Ammon's horn (tissue), 1 donor: ENCODE measurements at places on chromosomes 5 and 9.

- no peak for DNase-seq
Observed at GRCh38 chr9:80797101-80797829, 892.1 kb downstream of the TLE1 start.

DNA sequence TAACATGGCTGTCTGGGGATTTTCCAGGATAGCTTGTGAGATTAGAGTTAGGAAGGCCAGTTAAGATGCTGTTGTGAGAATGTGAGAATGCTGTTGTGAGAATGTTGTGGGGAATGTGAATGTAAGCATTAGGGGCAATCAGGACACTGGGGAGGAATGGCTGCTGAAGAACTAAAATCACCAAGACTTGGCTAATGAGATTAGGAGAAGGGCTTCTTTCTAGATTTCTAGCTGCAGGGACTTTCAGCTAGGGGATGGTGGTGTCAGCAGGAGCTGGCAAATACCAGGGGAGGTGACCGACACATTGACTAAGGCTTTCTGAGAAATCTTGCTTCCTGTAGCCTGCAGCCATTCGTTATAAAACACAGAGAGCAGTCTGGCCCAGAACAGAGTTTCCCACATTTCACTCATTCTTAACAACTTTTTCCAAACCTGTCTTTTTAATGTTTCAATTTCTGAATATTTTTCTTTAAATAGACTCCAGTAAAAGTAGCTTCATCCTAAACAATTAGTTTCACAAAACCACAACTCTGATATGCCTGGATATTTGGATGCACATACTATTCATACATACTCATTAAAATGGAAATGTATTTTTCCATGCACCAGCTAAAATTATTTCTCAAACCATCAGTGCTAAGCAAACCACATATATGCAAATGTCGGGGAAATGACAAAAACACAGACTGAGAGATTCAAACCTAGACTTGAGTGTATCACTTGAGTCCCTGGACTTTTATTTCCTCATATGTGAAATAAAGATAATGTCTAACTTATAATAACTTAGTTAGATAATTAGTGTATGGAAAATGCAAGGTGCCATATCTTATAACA lies 89.3 kb upstream of the TNC start:
- no peak for DNase-seq

DNA sequence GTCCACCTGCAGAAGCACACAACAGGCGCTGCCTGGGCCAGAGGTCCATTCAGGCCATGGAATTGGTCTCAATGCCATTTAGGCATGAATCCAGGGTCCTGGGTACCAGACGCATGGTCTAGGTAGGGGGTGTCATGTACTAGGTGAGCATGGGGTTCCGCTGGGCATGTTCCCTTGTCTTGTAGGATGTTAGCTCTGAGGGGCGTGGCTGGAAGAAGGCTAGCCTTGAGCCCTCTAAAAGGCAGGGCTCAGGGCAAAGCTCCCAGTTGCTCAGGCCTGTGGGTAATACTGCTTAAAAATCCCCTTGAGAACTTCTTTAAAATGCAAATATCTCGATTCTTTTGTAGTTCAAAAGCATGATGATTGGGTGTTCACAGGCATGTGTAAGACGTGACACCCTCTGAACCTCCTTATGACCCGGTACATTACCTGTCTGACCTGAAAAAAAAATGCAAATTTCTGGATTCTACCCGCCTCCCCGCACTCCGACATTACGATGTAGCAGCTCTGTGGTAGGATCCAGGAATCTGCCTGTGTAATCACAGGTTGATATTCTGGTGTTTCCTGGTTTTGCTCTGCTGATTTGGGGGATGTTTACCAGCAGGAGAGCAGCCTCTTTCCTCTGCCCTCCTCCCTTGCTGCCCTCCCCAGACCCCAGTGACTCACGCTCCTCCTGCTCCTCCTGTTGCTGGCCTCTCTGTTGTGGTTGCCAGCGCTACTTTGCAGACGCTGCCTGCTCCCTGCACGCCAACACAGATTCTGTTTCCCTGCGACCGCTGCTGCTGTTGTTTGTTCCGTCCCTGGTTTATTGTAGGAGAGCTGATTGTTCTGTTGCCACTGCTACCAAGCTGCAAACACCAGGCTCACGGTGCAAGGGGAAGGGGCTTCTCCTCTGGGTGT lies 5.7 kb downstream of the TMC1 start:
- peak; percentile 91 for DNase-seq

GRCh38 chr9:76638001-76638400 lies 126.2 kb upstream of the PCA3 start:
- no peak for DNase-seq

- DNase-seq = no peak
Observed at GRCh38 chr5:118325931-118326330, 662.4 kb downstream of the DTWD2 start.

GRCh38 chr5:113678924-113679575 lies 165.6 kb downstream of the YTHDC2 start:
- peak; percentile 79 for DNase-seq

GRCh38 chr9:113436728-113437515 lies 26.4 kb downstream of the C9orf43 start:
- DNase-seq = no peak

DNA sequence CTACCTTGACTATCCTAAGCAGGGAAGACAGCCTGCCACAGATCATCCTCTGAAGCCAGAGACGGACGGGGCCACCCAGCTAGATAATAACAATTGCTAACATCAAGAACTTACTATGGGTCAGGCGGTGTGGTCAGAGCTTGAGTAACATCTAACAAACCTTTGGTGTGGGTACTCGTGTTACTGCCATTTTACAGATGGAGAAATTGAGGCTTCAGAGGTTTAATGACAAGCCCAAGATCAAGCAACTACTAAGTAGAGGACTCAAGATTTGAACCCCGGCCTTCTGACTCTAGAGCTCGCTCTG lies 16.7 kb upstream of the ARSI start:
- DNase-seq = no peak

- no peak for DNase-seq
Observed at GRCh38 chr9:98402019-98402840, 146.8 kb upstream of the TBC1D2 start.

DNA sequence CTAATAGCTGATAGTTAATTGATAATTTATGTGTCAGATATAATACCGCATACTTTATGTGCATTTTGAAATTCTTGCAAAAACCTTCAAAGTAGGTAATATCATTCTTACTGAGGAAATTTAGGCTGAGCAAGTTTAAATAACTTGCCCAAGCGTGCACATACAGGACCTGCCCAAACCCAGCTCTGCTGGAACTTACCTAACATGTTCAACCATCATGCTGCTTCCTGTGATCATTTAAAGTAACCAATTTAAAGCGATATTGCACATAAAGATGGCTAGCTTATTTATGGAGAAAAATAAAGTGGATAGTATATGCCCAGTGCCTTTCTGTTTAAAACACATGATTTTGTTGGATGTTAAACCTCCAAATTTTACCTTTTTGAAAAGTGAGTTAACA lies 4.3 kb downstream of the FAM174A start:
- DNase-seq = no peak

GRCh38 chr5:7871653-7872052 lies 2.7 kb downstream of the MTRR start:
- DNase-seq = no peak

DNA sequence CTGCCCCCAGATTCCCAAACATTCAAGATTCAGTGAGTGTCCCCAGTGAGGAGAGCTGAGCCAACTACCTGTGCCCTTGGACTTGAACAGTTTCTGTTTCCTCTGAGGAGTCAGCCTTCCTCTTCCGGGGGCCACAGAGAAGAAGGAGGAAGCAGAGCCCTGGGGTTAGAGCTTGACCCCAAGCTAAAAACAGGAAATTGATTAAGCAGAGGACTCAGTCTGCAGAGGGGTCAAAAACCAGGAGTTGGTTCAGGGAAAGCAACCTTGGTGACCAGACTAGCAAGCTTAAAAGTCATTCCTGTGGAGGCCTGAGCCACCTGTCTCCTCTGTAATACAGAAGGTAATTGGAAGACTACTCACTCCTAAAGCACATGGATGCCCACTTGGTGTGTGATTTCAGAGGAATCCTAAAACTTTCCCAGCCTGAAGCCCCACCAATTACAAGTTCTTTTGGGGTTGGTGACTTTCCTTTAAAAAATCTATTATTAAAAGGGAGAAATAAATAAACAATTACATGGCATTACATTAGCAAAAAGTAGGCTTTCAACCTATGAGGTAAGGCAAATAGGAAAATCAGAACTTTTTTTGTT lies 64.2 kb upstream of the SELENOP start:
- no peak for DNase-seq

DNA sequence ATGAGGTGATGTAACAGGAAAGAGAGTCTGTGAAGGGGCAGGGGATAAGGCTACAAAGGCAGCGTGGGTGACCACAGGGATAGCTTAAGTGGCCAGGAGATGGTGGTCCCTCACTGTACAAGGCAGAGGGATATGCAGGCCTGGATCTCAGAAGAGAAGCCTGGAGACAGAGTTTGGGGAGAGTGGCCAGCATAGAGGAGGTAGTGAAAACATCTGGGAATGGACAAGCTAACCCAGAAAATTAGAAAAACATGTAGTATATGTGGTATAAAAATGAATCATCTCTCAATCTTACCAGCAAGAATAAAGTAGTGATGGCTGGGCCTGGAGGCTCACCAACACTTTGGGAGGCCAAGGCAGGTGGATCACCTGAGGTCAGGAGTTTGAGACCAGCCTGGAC lies 349.2 kb upstream of the KLF4 start:
- no peak for DNase-seq

GRCh38 chr9:105281272-105281671 lies 36.8 kb downstream of the SLC44A1 start:
- no peak for DNase-seq

GRCh38 chr9:91421971-91422757 lies 1.5 kb downstream of the NFIL3 start:
- peak; percentile 36 for DNase-seq

DNA sequence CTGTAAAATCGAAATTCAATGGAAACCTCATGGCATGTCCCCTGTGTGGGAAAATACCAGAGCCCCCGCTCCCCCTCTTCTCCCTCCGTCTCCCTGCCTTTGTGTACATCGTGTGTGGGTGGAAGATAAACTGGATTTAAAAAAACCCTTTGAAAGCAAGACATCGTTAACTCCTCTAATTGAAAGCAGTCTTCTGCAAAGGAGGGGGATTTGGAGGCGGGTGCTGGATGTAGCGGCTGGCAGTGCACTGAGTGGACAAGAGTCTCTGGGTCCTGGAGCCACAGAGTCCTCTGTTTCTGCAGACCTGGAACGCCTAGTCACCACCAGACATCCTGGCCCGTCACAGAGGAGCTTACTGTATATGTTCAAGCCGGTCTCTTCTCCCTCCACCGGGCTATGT lies 169.4 kb downstream of the PAPPA start:
- no peak for DNase-seq

GRCh38 chr5:146395193-146395592 lies 51.9 kb upstream of the TCERG1 start:
- no peak for DNase-seq

- DNase-seq = no peak
Observed at GRCh38 chr9:28025186-28025585, 451.9 kb upstream of the C9orf72 start.

DNA sequence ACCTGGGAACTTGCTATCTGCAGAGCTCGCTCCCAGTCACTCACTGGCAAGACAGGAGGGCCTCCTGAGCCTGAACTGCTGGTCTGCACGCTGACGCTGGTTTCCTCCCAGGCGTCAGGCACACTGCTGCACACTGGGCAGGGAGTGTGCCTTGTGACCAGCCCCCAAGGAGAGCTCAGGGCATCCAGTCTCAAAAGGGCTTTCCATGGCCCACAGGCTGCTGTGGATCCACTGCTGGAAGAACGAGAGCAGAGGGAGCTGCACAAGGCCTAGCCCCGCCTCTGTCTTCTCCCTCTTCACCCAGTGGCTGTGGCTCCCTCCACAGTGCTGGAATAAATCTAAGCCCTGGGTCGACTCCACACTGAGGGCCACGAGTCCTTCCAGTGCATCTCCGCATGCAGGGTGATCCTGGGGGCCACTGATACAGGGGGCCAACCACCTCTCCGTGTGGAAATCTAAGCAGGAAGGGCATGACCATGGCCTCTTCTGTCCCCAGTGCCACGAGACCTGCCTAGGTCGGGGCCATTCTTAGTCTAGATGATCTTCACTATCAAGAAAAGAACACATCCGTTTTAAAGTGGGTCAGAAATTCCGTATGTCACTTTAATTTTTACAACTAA lies 93.6 kb downstream of the CAMSAP1 start:
- no peak for DNase-seq

DNA sequence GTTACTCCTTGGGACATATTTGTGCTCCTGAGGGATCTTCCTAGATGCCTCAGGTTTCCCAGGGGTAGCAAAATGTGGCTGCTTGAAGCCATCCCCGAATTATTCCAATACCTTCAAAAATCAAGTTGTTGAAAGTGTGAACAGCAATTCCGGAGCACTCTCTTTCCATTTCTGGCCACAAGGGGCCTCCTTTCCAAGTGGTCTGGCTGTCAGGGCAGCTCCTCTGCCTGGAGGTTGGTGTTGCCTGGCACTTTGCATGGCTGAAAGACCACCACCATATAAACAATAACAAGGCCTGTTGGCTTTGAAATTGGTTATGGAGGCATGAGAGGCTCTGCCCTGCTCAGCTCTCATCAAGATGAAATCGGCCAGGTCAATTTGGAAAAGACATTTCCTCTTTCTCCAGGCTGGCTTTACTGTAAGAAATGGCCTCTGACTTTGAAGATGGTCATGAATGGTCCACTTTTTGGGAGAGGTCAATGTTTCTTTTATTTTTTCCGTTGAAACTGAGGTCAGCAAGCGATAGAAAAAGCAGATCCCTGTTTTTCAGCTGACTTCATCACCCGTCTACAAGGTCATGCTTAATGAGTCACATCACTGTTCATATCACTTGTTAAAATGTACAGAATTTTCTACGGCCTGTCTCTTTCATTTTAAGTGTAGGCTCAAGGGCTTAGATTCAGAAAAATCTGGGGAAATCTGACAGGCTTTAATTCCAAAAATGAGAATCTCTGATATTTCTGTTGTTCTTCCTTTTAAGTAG lies 481.1 kb upstream of the ZNF608 start:
- no peak for DNase-seq

DNA sequence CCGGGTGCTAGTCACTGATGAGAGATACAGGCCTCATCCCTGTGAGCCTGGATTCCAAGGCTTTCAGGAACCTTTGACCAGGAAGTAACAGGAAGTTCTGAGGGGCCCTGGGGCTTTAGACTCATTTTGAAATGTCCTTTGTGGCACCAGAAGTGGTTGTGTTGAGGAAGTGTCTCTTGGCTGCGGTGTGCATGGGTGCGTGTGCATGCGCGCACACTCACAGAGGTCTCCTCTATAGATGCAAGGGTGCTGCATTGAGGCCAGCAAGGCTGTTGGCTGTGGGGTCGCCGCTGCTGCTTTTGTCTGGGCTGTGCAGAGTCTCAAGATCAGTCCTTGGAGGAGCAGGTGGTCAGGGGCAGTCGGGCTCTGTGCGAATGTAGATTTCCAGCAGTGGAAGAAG lies 7.6 kb downstream of the RAB24 start:
- no peak for DNase-seq

- DNase-seq = no peak
Observed at GRCh38 chr5:158398360-158399201, 539.6 kb upstream of the CLINT1 start.

DNA sequence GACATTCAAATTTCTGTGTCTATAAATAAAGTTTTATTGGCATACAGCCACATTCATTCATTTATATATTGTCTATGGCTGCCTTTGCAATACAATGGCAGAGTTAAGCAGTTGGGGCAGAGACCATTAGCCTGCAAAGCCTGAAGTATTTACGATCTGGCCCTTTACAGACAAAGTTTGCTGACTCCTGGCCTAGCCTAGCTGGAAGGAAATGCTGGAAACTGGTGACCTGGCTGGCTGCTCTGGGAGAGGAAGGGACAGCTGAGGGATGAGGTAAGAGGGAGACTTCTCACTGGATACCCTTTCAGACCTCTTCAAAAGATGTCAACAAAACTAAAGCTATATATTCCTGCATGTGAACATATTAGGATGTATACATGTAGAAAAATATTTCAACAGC lies 66.0 kb upstream of the PPARGC1B start:
- no peak for DNase-seq
